ENCODE measurements at places on chromosomes 4 and X.

DNA sequence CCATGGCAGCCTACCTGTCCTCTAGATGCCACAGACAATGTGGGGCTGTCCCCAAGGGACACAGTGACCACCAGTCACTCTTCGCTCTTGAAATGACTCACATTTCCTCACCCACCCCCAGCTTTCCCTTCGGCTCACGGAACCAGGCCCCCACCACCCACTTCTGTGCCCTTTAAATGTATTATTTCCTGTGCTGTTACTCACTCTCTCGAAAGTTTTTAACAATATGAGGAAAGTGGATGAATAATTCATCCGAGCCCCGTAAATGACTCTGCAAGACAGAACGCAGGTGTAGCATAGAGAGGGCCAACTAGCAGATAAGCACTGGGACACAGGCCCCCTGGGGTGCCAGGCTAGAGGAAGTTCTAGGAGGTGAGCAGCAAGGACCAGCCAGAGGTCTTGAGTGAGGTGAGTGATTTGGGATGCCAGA, 179.5 kb upstream of the TBL1X start:
- DNase-seq: peak; percentile 45

GRCh38 chrX:19005909-19006308, 22.0 kb upstream of the PHKA2 start:
- no peak for DNase-seq

DNA sequence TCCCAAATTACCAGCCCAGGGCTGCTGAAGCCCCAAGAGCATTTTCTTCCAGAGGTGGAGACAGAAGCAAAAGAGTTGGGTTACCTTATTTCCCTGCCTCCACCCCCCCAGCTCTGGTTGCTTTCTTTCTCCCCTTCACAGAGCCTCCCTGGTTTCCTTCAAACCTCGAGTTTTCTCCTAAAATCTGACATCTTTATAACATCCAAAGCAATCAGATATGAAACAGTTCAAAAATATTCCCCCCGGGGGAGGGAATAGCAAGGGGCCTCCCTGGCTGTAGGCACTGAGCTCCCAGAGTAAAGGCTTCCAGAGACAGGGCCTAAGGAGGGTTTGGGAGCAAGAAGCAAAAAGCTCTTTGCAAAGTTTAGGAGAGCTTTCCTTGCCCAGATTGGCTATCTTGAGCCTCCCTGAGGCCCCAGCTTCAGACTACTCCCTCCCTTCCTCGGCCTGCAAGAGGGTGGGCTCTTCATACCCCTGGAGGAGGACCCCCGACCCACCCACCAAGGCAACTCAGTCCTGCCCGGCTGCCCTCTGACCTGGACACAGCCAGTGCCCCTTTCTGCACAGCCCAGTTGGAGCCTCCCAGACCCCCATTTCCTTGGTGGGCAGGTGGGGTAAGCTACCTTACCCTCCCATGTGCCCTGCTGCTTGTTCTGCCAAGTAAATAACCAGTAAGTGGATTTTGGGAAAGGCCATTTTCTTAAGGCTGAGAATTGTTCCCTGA, 7.6 kb downstream of the MAMLD1 start:
- no peak for DNase-seq

DNA sequence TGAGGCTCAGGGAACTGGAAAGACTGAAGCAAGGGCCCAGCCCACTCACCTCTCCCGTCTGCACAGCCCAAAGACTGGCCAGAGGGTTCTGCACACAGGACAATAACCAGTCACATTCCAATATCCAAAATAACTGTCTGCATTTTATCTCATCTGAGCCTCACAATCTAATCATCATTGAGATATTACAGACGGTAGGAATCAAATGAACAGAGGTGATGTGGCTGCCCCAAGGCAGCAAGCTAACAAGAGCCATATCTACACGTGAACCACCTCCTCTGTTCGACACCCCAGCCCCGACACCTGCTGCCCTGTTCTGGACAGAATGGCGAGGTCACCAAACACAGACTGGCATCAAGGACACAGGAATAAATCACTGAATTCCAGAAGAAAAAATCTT, 60.5 kb downstream of the AFAP1 start:
- no peak for DNase-seq

- DNase-seq: no peak
These were observed 4.7 kb downstream of the ZXDB start for GRCh38 chrX:57596516-57596915.

All from stimulated activated CD4-positive, alpha-beta T cell treated with anti-CD3 and anti-CD28 coated beads, Interleukin-12 subunit alpha, Interleukin-12 subunit beta, amount 100 ng/mL, for 4 hours (primary cell).